Activated CD4-positive, CD25-positive, alpha-beta regulatory T cell (primary cell): ENCODE measurements at places on chromosomes 1 and 21.

- no peak for DNase-seq
Observed at GRCh38 chr1:246106342-246106763, 400.7 kb downstream of the SMYD3 start.

- DNase-seq: no peak
Observed at GRCh38 chr1:115714572-115715141, 53.9 kb downstream of the CASQ2 start.

DNA sequence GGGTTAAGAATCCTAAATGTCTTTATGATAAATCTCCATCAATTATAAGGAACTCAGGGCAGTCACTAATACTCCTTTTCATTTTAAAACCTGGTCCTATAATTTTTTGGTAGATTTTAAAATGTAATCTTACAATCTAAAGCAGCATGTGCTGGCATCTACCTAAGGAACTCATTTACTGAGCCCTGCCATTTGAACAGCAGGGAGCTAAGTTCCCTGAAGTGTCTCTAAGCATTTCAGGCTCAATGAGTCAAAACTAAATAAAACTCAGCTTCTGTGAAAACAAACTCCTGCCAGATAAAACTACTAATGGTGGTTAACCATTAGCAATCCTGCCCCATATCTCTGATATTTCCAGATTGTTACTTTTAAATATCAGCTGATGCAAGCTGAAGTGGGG is 1371.8 kb upstream of the PRMT6 start:
- DNase-seq: no peak

DNA sequence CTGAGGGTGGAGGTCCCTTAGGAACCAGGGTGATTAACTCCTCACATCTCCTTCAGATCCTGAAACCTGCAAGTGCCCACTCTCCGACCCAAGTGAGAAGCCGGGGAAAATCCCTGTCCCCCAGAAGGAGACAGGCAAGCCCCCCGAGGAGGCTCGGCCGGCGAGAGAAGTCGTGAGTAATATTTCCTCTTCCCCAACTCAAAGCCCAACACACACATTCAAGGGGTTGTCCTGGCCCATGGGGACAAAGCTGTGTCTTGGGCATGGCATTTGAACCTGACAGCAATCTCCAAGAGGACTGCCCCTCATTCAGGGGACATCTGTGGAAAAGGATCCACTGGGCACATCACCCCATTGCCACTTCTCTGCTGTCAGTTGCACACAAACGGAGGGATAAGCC is 23.6 kb downstream of the VASH2 start:
- DNase-seq: no peak

DNA sequence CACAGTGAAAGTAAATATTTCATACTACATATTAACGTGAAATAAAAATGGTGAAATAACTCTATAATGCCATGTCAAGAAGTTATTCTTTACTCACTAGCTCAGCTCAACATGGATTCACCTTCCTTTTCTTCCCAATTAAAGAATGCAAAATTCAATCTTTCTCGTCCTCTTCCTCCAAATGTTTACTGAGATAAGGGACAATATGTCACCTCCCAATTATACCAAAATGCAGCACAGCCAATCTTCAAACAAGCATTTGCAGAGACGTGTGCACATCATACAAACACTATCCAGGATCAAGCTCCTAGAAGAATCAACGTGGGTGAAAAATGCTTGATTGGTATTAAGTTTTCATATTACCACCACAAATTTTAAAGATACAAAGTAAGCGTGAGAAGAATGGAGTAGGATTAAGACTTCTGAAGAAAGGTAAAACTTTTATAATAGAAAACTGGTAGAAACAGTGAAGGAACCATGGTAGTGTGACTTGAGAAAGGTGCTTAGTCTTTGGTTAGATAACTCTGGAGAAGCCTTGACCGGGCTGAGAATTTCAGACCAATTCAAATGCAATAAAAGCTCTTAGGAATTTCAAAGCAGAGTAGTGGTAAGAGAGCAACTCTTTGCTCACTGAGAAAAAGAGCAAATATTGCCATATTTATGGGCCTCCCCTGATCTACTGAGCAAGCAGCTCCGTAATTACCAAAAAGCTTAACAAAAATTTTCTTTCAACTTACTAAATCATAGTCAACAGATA is 7.2 kb downstream of the PTP4A2 start:
- no peak for DNase-seq

- DNase-seq: no peak
Observed at GRCh38 chr1:94433866-94434265, 15.7 kb downstream of the ABCD3 start.
